Esophagus squamous epithelium (tissue), 5 donors: ENCODE measurements at places on chromosomes 16 and 17.

- DNase-seq = no peak
These were observed 328.6 kb downstream of the MAP2K6 start for GRCh38 chr17:69743091-69743490.

DNA sequence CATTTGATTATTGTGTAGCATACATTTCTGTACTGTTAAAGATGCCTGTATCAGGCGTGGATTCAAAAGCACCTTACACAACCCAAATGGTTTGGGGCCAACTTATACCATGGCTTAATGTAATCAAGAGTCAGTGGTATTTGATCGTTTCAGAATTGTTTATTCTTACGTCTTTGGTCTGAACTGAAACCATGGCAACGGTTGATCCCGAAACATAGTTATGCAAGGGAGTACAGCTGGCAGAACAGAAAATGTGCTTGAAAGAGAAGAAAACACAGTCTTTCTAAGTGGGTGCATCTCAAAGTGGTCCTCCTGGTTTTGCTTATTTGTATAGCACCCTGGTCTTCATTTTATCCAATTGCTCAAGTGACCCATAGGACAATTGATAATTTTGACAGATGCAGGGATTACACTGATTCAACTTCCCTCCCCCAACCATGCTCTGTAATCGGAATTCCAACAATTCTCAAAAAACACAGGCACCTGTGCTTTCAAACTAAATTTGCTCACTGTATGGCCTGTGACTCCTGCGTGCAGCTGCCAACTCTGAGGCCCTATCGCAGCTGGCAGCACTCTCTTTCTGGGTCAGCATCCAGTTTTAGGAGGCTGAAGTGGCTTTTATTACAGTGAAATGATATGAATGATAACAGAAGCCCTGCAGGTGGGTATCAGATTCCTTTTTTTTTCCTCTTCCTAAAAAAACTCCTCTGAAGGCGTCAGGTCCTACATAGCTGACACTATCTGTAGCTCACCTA is 77.0 kb upstream of the AXIN2 start:
- DNase-seq = no peak

- no peak for DNase-seq
These were observed 29.4 kb downstream of the COG7 start for GRCh38 chr16:23423496-23424049.

GRCh38 chr16:85360323-85361277 is 248.3 kb upstream of the CIBAR2 start:
- DNase-seq = no peak

GRCh38 chr17:59038734-59039133 is 67.9 kb downstream of the TRIM37 start:
- DNase-seq = no peak

GRCh38 chr17:16398270-16399267 is 16.8 kb upstream of the TRPV2 start:
- no peak for DNase-seq

DNA sequence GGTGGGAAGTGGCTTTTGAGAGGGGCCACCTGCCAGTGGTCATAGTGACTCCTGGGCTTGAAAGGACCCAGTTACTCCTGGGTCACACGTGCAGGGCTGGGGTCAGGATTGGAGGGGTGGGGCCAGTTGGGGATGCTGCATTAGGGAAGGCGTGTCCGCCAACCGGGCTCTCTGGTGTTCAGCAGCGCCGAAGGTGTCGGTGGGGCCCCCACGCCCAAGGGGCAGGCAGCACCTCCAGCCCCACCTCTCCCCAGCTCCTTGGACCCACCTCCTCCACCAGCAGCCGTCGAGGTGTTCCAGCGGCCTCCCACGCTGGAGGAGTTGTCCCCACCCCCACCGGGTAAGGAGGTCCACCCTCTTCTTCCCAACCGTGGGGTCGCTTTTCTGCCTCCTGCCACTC is 9.5 kb downstream of the ABI3 start:
- DNase-seq = no peak

- DNase-seq = no peak
These were observed 33.0 kb downstream of the TEX2 start for GRCh38 chr17:64229815-64230728.

GRCh38 chr17:63250830-63251229 is 195.3 kb downstream of the CYB561 start:
- DNase-seq = no peak

- DNase-seq = no peak
These were observed 16.6 kb downstream of the ATP5PD start for GRCh38 chr17:75030161-75030560.

DNA sequence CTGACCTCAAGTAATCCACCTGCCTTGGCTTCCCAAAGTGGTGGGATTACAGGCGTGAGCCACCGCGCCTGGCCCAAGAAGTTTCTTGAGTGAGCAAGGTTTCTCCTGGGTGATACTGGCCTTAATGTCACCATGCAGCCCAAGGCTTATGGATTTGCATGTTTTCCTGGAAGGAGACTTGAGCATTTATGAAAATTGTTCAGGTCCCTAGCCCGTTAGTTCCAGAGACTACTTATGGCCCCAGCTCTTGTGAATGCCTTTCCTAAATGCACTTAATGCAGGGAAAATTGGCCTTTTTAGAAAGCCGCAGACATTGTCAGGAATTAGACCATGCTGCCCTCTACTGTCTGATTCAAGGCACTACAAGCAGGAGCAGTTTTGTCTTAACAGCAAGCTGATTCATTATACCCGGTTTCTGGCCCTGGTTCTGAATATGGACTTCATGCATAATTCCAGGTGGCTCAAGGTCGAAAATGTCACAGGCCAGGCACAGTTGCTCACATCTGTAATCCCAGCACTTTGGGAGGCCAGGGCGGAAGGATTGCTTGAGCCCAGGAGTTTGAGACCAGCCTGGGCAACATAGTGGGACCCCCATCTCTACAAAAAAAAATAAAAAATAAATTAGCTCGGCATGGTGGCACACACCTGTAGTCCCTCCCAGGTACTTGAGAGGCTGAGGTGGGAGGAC is 91.3 kb downstream of the SNX29 start:
- DNase-seq = no peak

DNA sequence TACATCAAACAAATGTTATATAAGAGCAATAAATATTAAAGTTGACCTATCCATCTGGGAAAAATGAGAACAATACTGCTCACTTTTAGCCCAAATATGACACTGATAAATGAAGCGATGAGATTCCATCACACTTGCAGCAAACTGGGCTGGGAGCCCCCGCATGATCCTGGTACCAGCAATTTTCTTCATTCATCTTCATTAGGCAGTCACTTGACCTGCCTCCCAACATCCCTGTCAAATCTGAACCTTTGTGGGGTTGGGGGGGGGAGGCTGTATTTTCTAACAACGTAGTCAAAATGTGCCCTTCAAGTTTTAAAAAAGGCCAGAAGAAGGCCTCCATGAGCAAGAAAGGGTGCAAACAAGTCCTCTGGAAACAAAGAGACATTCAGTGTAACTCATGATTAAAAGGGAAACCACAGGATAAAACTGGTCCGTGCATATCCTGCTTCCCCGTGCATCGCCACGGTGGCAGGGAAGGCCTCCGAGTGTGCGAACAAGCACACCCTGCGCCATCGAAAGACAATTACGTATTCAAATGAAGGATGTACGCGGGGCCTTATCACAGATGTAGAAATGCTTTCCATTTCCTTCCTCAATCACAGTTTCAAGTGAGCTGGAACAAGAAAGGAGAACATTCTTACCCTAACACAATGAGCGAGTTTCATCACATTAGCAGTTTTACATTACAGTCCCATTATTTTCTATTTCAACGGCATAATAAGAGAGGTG is 48.4 kb downstream of the TOX3 start:
- DNase-seq = no peak

- DNase-seq = no peak
These were observed 176.4 kb upstream of the WSCD1 start for GRCh38 chr17:5893741-5894140.

- DNase-seq = no peak
These were observed 10.4 kb downstream of the CD300LF start for GRCh38 chr17:74702116-74702871.

- no peak for DNase-seq
These were observed 27.7 kb downstream of the USP7 start for GRCh38 chr16:8935989-8936388.

DNA sequence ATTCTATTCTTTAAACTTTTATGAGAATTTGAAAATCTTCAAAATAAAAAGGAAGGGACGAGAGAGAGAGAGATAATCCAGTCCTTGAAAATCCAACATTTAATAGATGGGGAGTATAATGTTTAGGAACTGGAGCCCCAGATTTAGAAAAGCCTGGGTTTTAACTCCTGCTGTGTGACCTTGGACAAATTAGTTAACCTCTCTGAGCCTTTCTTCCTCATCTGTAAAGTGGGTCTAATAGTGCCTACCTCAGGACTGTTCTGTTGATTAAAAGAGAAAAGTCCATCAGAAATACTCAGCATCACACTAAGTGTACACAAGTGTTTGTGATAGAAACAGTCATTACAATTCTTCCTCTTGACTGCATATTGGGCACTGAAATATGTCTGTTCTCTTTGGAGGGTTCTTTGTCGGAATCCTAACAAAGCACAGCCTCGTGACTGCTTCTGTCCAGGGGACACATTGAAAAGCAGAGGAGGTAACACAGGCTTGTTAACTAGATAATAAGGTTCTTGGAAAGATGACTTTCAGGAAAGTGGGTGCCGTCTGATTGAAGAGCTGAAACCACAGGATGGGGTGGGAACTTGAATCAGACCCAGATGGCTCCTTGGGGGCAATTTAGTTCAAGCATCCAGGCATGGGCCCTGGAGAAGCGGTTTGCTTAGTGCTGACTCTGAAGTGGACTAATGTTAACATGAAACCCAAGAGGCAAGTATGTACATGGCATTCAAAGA is 128.2 kb downstream of the CLEC16A start:
- no peak for DNase-seq

DNA sequence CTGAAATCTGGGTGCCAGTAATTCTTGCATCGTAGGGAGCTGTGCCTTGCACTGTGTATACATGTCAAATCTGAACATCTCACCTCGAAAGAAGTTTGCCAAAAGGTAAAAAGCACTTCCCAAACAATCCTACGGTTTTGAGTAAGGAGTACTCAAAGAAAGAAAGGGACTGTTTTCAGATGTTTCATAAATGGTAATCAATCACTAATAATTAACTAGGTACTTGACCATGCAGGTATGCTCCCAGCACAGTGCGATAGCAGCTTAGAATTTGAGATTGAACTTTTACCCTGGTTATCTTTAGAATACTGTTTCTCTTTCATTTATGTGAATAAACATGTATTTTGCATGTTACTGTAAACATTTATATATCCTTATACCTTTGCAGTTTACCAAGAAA is 39.0 kb downstream of the PRKCA start:
- no peak for DNase-seq

GRCh38 chr17:72122010-72122764 is 1.4 kb downstream of the SOX9 start:
- no peak for DNase-seq

DNA sequence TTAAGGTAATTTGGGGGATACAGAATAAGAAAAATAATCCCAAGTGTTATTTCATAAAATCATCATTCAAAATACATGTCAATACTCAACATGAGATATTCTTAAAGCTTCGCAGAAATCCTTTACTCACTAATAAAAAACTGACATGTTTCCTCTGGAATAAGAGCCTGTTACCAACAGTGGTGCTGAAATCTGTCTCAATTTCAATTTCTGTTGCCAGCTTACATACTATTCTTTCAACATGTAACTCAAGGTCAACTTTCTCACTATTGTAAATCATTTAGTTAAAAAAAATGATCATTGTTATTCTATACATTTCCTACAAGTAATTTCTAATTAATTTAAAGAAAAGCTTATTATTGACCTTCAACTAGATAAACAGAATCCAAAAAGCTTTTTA is 67.9 kb downstream of the CEP95 start:
- no peak for DNase-seq

- DNase-seq = no peak
These were observed 35.8 kb downstream of the TANC2 start for GRCh38 chr17:63001689-63002394.

- DNase-seq = no peak
These were observed 279.5 kb upstream of the ASIC2 start for GRCh38 chr17:33572615-33573014.

- no peak for DNase-seq
These were observed 38.8 kb downstream of the CLEC16A start for GRCh38 chr16:10983159-10983558.

DNA sequence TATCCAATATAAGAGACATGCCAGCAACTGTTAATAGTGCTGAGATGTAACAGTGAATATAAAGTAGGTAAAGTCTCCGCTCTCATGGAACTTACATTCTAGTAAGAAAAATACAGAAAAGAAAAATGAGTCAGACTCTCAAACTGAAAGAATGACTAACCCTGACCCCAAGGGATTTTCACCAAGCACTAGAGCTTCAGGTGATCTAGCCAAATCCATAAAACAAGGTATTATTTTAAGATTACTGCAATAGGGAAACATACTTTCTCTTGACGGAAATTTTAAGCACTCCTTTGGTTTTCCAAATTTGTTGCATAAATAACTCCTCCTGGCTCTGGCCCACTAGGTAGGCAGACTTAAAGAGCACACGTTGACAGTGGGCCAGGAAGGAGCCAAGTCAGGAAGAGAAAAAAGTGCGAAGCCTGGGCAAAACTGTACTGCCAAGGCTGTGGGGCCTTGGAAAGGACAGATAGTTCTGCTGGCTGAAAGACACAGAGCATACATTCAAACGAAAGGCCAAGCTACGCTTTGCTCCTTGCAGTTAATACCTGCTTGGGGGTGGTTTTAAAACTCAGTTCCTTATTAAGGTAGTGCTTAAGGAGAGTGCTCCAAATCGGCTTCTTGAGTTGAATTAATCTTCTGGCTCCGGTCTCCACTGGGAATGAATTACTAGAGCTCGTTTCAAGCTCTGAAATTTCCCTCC is 1.4 kb downstream of the GOT2 start:
- no peak for DNase-seq

- DNase-seq = no peak
These were observed 686.7 kb upstream of the RBFOX1 start for GRCh38 chr16:6645768-6646568.

- no peak for DNase-seq
These were observed 60.1 kb upstream of the TMEM132E start for GRCh38 chr17:34519282-34519681.

GRCh38 chr17:79042421-79043190 is 18.6 kb downstream of the C1QTNF1 start:
- DNase-seq = no peak

DNA sequence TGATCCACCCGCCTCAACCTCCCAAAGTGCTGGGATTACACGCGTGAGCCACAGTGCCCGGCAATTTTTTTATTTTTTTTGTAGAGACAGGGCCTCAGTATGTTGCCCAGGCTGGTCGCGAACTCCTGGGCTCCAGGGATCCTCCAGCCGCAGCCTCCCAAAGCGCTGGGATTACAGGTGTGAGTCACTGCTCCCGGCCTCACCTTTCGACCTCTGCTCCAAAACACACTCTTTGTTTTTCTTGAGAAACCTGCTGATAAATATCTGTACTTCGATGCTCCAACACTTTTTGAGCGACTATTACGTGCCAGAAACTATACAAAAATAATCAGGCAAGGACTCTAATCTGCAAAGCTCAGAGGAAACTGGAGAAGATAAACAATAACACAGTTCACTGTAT is 1.0 kb downstream of the MED1 start:
- no peak for DNase-seq

GRCh38 chr16:12501707-12502457 is 301.8 kb downstream of the CPPED1 start:
- no peak for DNase-seq
